ENCODE measurements at places on chromosomes 12 and 14. TPM values are rescaled to one million over a fixed set of nuclear protein-coding genes. Genes with fewer than 3 reads are reported as not detected.

- no peaks in the 10 kb centered on the region for H3K36me3 ChIP-seq
- H3K27me3 ChIP-seq = no peaks in the 10 kb centered on the region
- H3K4me1 ChIP-seq = no peaks in the 10 kb centered on the region
- no peak overlapping the region for H3K4me3 ChIP-seq
- no peak for DNase-seq
Observed at GRCh38 chr14:65344011-65344410, 68.5 kb upstream of the FUT8 start.

- DNase-seq = peak; percentile 97
- H3K4me3 ChIP-seq = no peak overlapping the region
- no peaks in the 10 kb centered on the region for H3K27me3 ChIP-seq
- H3K4me1 ChIP-seq = no peaks in the 10 kb centered on the region
- no peaks in the 10 kb centered on the region for H3K36me3 ChIP-seq
- H3K27ac ChIP-seq = no peak overlapping the region
Observed at GRCh38 chr12:117854339-117855012, 114.3 kb downstream of the KSR2 start.

- no peaks in the 10 kb centered on the region for H3K36me3 ChIP-seq
- H3K4me1 ChIP-seq = peaks cover 7% of the 10 kb centered on the region
- no peak for DNase-seq
- no peak overlapping the region for H3K4me3 ChIP-seq
- no peak overlapping the region for H3K27ac ChIP-seq
Observed at GRCh38 chr12:89084751-89085150, 267.6 kb downstream of the DUSP6 start.

- no peak overlapping the region for H3K4me3 ChIP-seq
- no peaks in the 10 kb centered on the region for H3K4me1 ChIP-seq
- no peaks in the 10 kb centered on the region for H3K27me3 ChIP-seq
- H3K27ac ChIP-seq = no peak overlapping the region
Observed at GRCh38 chr12:53057816-53058500, 8.1 kb downstream of the TNS2 start.

- DNase-seq = no peak
- H3K27me3 ChIP-seq = peaks cover 3% of the 10 kb centered on the region
- H3K27ac ChIP-seq = no peak overlapping the region
Observed at GRCh38 chr12:64663015-64663414, 52.7 kb downstream of the RASSF3 start.

- H3K27ac ChIP-seq = no peak overlapping the region
- no peak overlapping the region for H3K4me3 ChIP-seq
- no peaks in the 10 kb centered on the region for H3K27me3 ChIP-seq
- H3K36me3 ChIP-seq = no peaks in the 10 kb centered on the region
- no peak for DNase-seq
- H3K4me1 ChIP-seq = no peaks in the 10 kb centered on the region
Observed at GRCh38 chr12:127515941-127516340, 751.0 kb upstream of the TMEM132C start.

DNA sequence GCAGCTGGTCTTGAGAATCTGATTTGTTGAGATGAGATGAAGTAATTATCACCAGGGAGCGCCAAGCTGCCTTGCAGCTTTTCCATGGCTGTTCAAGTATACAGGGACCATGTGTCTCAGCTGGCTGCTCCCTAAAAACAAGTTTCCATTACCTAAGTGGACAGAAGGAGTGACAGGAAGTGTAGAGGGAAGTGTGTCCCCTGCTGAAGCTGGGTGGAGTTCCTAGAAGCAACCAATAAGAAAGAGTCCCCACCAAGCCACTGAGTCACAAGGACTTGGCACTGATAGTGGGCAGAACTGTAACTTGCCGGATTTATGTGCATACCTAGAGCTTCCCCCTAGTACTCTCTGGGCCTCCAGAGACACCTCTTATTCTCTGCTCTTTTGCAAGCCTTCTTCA, 1.5 kb upstream of the GPX2 start:
- no peaks in the 10 kb centered on the region for H3K27me3 ChIP-seq
- no peak overlapping the region for H3K27ac ChIP-seq
- peaks cover 5% of the 10 kb centered on the region for H3K36me3 ChIP-seq
- H3K4me1 ChIP-seq = peaks cover 3% of the 10 kb centered on the region
- no peak overlapping the region for H3K4me3 ChIP-seq
- DNase-seq = peak; percentile 33

- H3K4me3 ChIP-seq = no peak overlapping the region
- no peaks in the 10 kb centered on the region for H3K36me3 ChIP-seq
- H3K27me3 ChIP-seq = peaks cover 43% of the 10 kb centered on the region
- H3K4me1 ChIP-seq = peaks cover 4% of the 10 kb centered on the region
- DNase-seq = no peak
Observed at GRCh38 chr12:106049105-106049504, 89.6 kb downstream of the NUAK1 start.

Gene SOAT2
- total RNA-seq = 0.46 TPM

Gene BTBD6
- 26.9 TPM for total RNA-seq

Gene SLC11A2
- 71.3 TPM for total RNA-seq

Gene CAMKK2
- total RNA-seq = 96.6 TPM

Gene PNP
- 57.0 TPM for total RNA-seq

Gene CLEC9A
- not detected for total RNA-seq

Measured in endodermal cell (in vitro differentiated cells).